ENCODE measurements at places on chromosomes 16 and 17. TPM values are rescaled to one million over a fixed set of nuclear protein-coding genes. Genes with fewer than 3 reads are reported as not detected.

Gene CACNG1
- not detected for total RNA-seq

Gene TBC1D3
- total RNA-seq: 2.6 TPM

Gene TNP2
- total RNA-seq: not detected

Gene CCDC200
- total RNA-seq: not detected

Gene SOCS1
- 158 TPM for total RNA-seq

Gene CENPX
- 91.3 TPM for total RNA-seq

Gene CRAMP1
- total RNA-seq: 31.1 TPM

Gene SLC38A7
- total RNA-seq: 10.4 TPM

Gene UBALD2
- 260 TPM for total RNA-seq

Gene ABCA6
- total RNA-seq: 0.29 TPM

Gene PDE6G
- 12.0 TPM for total RNA-seq

Gene NT5M
- 12.5 TPM for total RNA-seq

Gene ZNF385C
- total RNA-seq: 0.12 TPM

Gene SYNRG
- total RNA-seq: 122 TPM

Gene TMEM114
- not detected for total RNA-seq

Gene CRYM
- not detected for total RNA-seq

Gene KIF2B
- total RNA-seq: not detected

Gene MMP2
- not detected for total RNA-seq

Gene CDC42EP4
- 1.3 TPM for total RNA-seq

Gene CRHR1
- not detected for total RNA-seq

Gene SPATA32
- total RNA-seq: 0.23 TPM

Gene HEATR9
- total RNA-seq: 6.4 TPM

Gene PPP1R27
- not detected for total RNA-seq

Gene ZNF668
- total RNA-seq: 20.5 TPM

Gene LRRC46
- total RNA-seq: 0.14 TPM

Data from activated CD8-positive, alpha-beta memory T cell treated with anti-CD3 and anti-CD28 coated beads, Interleukin-2, amount 10 ng/mL, durations not matched to agents 7 days and 5 days (primary cell).